Umbilical cord (tissue), 2 donors: ENCODE measurements at places on chromosomes 3 and 15. TPM values are rescaled to one million over a fixed set of nuclear protein-coding genes. Genes with fewer than 3 reads are reported as not detected.

GRCh38 chr3:113231827-113232253 lies 20.5 kb downstream of the BOC start:
- no peak for DNase-seq

- peak; percentile 56 for DNase-seq
Measured at GRCh38 chr3:11514191-11514821, 129.4 kb downstream of the VGLL4 start.

DNA sequence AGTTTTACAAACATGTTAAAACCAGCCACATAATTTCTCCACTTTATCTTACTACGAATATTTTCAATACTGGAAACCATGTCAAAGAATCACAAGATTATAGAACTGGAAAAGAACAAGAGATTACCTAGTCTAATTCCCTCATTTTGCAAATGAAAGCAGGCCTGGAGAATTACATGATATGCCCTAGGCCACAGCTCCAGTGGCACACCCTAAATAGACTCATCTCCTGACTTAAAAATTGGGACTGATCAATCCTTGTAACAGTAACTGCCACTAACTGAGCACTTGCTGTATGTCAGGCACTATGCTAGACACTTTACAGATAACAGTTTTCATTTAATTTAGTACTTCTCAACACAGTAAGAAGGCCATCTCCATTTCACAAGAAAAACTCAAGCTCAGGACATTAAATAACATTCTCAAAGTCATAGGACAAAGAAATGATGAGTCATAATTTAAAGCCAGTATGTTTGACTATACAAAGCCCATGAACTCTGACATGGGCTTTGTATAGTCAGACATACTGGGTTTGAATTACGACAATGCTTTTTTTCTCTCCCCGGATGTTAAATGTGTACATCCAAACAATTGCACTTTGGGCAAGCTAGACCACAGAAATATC lies 9.4 kb downstream of the IGSF11 start:
- no peak for DNase-seq

DNA sequence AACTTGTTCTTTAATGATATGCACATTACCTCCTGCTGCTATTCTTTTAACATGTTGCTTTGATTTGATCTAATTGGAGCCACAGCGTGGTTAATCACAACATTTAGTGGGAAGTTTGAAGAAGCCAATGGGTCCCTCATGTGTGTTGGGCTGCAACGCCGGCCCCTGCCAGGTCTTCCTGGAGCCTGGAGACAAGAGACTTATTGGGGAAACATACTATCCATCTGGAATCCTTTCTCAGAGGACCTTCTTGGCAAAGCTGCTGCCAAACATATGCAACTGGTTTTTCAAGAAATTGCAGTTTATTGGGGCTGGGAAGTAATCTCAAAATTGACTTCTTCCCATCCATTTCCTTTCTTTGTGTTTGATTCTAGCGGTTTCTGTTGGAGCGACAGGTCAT lies 396.3 kb upstream of the PROK2 start:
- DNase-seq: no peak

The BNC1 gene
- 6.3 TPM for total RNA-seq
